CD8-positive, alpha-beta memory T cell (primary cell): ENCODE measurements at places on chromosomes 16 and 17. TPM values are rescaled to one million over a fixed set of nuclear protein-coding genes. Genes with fewer than 3 reads are reported as not detected.

The IGFALS gene
- not detected for total RNA-seq

The KRT16 gene
- not detected for total RNA-seq

The WFIKKN2 gene
- total RNA-seq: not detected

The CCL3 gene
- 1,264 TPM for total RNA-seq

The KCNJ2 gene
- total RNA-seq: not detected

GRCh38 chr17:60106340-60107059 is 27.8 kb upstream of the HEATR6 start:
- no peak for DNase-seq

DNA sequence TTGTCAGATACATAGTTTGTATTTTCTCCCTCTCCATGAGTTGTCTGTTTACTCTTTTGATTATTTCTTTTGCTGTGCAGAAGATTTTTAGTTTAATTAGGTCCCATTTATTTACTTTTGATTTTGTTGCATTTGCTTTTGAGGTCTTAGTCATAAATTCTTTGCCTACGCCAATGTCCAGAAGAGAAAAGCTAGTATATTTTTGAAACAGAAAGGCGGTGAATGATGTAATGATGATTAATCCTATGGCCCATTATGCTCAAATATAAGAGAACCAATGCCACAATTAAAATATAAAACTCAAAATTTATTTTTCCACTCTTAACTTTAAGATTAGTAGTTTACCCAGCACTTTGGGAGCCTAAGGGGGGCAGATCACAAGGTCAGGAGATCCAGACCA is 59.8 kb upstream of the SMIM36 start:
- no peak for DNase-seq

DNA sequence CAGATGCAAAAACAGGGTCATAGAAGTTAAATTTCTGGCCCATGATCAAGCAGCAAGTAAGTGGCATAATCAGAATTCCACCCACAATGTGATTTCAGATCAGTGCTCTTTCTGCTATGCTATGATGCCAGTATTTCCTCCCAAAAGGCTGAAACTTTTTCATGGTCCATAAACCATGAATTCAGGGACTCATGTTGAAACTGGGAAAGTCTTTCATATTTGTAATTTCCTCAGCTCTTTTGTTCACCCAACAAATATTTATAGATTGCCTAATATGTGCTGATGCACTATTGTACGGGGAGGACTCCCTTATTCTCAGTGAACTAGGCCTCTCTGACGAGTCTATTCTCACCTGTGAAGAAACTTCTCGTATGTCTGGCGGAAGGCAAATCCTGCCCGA is 156.3 kb downstream of the MYO1D start:
- no peak for DNase-seq

DNA sequence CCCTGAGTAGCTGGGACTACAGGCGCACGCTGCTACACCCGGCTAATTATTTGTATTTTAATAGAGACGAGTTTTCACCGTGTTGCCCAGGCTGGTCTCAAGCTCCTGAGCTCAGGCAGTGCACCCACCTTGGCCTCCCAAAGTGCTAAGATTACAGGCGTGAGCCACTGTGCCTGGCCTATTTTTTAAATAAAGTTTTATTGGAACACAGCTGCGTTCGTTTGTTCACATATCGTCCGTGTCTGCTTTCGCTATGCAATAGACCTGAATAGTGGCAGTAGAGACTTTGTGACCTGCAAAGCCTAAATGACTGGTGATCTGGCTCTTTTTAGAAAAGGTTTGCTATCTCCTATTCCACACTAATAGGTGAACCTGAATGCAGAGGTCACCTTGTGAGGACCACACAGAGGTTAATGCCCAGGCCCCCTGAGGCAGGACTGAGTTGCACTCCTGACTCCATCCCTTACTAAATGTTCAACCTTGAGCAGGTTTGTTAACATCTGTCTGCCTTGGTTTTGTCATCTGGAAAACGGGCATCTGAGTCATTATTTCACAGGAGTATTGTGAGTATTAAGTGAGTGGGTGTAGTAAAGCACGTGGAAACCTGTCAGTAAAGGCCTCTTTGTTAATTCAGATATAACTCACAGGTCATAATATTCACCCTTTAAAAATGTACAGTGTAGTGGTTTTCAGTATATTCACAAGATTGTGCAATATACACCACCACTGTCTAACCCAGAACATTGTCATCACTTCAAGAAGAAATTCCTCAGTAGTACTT is 157.5 kb upstream of the CACNG5 start:
- no peak for DNase-seq

DNA sequence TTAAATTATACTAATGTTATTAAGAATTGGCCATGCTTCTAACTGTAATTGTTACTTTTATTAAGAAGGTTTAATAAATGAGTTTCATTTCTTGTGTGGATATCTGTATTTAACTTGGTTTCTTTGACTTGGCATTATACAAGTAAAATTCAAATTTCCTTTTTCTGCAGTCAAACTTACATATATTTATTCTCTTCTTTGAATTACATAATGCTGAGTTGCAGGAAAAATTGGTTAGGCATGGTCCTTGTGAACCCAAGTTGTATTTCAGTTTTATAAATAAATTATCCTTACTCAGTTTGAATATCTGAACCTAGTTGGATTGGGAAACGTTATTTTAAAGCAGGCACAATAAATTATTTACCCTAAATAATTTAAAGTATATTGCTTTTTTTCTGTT is 54.8 kb downstream of the NLK start:
- no peak for DNase-seq

GRCh38 chr17:71287071-71287823 is 833.6 kb upstream of the SOX9 start:
- no peak for DNase-seq
